Left renal pelvis (tissue), 4 donors: ENCODE measurements at places on chromosomes 2 and 18.

DNA sequence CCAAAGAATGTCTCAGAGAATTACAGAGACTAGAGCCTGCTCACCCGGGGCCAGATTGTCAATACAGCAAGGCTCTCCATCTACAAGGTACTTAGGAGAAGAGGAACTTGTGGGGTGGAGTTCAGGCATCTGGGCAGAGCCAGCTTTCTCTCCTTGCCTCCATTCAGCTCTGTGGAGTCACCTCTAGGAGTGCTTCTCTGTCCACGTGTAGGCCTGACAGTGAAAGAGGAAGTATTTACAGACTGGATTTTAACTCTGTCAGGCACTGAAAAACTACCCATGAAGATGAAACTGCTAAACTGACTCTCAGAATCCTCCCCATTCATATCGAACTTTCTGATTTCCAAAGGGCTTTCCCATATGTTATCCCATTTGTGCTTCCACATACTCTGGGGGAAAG, 315.6 kb downstream of the SETBP1 start:
- no peak for DNase-seq

DNA sequence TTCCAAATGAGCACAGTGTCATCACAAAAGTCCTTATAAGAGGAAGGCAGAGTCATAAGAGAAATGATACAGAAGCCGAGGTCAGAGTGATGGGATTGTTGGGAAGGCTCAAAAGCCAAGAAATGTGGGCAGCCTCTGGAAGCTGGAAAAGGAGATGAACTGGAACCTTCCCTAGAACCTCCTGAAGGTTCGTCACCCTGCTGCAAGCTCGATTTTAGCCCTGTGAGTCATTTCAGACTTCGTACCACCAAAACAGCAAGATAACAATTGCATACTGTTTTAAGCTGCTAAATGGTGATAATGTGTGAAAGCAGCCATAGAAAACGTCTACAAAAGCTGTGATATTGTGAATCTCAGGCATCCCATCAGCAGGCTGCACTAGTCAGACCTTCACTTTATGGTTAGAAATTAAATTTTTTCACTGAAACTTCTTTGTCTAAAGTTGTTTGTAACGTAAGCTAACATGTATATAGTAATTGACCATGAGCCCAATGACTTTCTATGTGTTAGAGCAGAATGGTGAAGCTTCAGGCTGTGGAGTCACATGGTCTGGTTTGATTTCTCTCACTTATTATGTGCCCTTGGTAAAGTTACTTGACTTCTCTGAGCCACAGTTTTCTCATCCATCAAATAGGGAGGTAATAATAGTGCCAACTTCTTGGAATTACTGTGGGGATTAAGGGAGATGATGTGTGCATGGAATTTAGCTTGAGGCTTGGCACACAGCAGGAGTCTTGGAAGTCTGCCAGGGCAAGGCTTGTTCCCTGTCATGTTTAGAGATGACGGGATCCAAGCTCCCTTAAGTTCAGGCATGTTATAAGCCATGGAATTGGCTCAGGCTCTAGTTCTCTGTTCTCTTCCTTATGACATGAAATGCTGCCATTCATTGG, 132.0 kb upstream of the CCDC195 start:
- DNase-seq, result no peak

GRCh38 chr2:217996361-217996760, 6.4 kb downstream of the TNS1 start:
- no peak for DNase-seq

DNA sequence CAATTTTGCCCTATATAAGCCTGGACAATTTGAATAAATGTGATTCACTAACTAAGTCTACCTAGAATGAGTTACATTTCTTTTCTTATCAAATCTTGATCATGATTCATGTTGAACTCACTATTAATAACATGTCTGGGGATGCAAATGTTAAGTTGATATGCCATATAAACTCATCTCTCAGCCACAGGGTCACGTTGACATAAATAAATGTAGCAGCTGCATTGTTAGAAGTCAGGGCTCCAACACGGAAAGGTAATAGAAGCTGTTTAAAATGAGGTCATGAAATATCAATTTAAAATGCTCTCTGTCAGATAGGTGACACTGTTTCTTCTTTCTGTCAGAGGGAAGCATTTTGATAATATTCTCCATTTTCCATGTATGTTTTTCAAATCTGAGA, 521.9 kb downstream of the CCDC85A start:
- no peak for DNase-seq

- DNase-seq, result peak; percentile 66
Observed at GRCh38 chr18:45588376-45589355, 26.6 kb upstream of the SLC14A2 start.

DNA sequence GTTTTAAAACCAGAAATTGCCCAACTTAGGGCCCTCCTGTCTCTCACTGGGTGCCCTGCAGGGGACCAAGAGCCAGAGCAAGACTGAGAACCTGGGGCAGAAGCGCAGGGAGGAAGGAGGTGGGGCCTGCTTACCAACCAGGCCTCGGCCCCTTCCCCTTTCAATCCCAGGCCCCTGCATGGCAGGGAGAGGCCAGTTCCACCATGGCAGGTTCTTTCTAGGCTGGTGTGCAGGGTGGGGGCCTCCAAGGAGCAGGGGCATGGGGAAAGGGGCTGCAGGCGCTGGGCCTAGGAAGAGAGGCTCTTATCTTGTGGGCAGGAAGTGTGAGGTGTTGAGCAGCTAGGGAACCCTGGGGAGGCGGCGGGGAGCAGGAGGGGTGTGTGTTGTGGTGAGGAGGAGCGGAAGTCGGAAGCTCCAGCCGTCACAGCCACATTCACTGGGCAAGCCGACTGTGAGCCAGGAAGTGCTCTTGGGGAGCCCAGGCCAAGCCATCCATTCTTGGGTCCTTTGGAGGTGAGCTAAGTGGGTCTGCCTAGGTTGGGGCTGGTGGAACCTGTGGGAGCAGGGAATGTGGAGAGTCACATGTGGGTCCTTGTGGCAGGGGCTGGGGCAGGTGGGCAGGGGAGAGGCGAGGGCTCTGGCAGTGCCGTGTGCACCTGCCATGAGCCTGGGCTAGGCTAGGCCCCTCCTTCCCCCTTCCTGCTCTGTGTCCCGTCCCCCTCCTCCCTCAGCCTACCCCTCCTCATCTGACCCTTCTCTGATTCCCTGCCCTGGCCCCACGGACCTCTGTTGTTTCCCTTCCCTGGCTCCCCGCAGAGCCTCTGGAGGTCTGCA, at the start of gene PSD4:
Gene PSD4 (plus strand): TSS at position 430 of the 834 bp plus-strand sequence. CDS start 8,486 bp downstream, outside the sequence.
- no peak for DNase-seq

DNA sequence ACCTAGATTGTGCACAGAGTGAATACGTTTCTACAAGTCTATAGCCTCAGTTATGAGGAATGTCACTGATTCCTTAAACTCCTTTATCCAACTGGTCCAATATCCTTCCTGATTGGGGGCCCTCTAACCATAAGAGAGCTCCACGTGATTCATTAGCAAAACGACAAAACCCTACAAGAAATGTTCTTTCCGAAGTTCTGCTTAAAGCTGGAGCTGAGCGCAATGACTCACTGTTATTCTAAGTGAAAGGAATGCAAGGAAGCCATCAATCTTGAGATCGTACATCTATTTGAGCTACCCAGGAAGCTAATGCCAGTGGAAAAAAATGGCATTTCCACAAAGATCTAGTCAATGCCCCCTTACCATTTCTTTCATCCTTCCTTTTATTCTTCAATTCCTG, 354.9 kb upstream of the CDH20 start:
- no peak for DNase-seq

GRCh38 chr2:20479835-20480234, 33.0 kb downstream of the RHOB start:
- DNase-seq, result no peak

- DNase-seq, result no peak
Observed at GRCh38 chr2:231361701-231362554, 33.6 kb upstream of the B3GNT7 start.

GRCh38 chr18:22167471-22168241, 1.7 kb upstream of the GATA6 start:
- DNase-seq, result no peak

- no peak for DNase-seq
Observed at GRCh38 chr2:120524174-120524573, 178.2 kb downstream of the INHBB start.

DNA sequence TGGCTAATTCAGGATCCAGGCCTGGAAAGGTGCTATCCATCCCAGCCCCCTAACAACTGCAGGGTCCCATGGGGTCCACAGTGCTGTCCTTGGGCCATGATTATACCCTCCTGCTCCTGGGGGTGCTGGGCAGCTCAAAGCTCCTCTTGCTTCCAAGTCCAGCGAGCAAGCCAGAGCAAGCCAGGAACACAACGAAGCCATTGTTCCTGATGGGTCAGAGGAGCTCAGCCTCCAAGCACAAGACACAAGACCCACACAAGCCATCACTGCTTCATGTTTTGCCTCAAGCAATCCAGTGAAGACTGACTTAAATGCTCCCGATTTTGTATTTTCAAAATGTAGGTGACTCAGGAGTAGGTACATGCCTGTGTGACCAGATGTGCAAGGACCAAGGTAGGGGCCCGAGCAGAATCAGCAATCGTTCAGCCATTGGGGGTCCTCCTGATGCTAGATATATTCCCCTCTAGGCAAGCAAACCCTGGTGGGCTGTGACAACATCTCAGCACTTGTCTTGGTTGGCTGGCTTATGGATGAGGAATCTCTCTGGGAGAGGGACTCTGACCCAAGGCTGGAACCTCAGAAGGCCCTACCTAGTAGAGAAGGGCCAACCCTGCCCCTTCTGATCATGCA, 90.8 kb downstream of the EPAS1 start:
- DNase-seq, result no peak

GRCh38 chr18:24138409-24138788, 463 bp upstream of the CABYR start:
- DNase-seq, result no peak

DNA sequence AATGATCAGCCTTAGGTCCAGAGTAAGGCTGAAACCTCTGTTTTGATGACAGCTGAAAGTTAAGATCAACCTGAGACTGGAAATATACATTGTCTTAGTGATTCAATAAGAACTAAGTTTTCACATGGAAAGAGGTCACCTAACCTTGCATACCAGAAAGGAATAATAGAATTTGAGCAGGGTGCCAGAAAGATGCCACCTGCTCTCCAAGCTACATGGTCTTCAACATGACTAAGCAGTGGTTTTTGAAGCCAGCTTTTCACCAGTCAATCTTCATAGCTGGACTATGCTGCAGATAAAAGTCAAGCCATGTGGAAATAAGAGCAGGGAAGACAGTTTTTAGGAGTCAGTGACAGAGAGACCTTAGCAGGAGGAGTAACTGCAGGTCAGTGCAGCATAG, 589.4 kb upstream of the SYT4 start:
- DNase-seq, result no peak

- DNase-seq, result no peak
Observed at GRCh38 chr2:212254339-212254738, 284.3 kb downstream of the ERBB4 start.

DNA sequence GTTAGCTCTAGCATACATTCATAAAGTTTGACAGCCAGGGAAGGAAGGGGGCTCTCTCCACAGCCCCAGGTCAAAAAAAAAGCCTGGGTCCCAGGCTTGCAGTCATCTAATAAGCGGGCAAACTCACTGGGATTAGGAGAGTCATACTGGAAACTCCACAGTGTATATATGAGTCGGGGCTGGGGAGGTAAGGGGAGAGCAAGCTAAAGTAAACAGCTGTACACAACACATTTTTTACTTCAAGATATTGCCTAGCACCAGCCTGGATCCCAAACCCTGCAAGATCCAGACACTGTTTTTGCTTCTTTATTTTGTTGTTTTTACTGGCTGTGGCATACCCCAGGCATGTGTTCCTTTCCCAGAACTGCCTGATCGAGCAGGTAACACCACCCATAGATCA, 291.3 kb upstream of the TANK start:
- no peak for DNase-seq

- DNase-seq, result no peak
Observed at GRCh38 chr18:7000484-7001096, 117.0 kb downstream of the LAMA1 start.

DNA sequence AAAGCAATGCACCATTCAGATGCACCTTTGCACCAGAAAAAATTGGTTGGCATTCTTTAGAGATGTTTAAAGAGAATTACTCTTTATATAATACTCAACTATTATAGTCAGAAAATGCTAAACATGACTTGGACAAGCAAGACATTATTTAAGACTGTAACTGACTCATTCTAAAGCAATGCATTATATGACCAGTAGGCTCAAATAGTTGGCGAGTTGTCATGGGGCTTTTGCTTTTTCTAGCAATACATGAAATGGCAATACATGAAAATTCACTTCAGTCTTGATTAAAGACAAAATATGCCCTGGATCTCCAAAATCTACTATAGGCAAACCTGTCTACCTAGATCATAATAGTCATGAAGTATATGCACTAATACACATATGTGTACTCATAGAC, 216.9 kb upstream of the VWC2L start:
- no peak for DNase-seq

- DNase-seq, result no peak
Observed at GRCh38 chr2:128356127-128356526, 37.5 kb upstream of the HS6ST1 start.

GRCh38 chr18:54210463-54210862, 14.0 kb downstream of the MBD2 start:
- DNase-seq, result no peak

DNA sequence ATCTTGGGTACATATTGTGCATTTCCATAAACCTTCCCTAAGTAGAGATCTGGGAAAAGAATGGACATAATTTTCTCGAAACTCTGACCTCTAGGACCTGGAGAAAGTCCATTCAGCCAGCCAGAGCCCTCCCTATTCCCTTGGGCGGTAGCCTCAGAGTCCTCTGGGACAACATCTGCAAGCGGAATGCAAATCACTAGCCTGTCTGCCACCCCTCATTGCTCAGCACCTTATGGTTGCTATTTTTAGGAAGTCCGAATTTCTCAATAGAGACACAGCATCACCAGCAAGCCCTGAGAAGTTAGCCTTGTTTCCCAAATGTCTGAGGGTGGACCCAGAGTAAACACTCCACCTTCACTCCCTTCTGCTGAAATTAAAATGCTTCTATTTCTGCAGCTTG, 17.6 kb upstream of the CD28 start:
- no peak for DNase-seq

- DNase-seq, result no peak
Observed at GRCh38 chr2:211416373-211416772, 860.0 kb downstream of the CPS1 start.

- DNase-seq, result no peak
Observed at GRCh38 chr2:238475034-238475433, 48.3 kb downstream of the ASB1 start.

DNA sequence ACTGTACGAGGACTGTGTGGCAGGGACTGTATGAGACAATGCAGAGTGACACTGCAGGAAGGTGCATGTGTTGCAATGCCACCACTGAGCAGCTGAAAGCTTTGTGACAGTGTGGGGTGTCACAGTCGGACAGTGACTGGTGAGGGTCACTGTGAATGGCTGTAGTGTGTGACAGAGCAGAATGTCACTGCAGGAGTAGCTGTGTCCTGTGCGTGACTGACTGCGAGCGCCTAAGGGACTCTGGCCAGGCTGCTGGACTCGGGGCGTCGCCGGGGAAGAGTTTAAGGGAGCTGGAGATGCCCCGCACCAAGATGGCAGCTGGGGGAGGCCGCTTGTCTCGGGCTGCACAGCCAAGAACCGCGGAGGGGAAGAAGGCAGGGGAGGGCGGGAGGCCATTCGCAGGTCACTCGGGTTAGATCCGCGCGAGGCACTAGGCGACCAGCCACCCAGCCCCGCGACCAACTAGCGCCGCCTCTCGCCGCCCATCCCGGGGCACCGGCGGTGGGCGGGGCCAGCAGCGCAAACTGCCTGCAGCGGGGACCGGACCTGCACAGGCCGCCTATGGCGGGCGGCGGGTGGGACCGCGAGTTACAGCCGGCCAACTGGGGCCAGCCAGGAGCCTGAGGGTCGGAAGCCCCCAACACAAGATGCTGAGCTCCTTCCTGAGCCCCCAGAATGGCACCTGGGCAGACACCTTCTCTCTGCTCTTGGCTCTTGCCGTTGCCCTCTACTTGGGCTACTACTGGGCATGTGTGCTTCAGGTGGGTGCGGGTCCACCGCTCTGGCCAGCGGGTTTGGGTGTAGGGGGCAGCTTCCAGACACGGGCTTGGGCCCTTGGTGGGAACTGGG, at the start of gene ABHD1:
Gene ABHD1 (plus strand): TSS at position 514 of the 849 bp plus-strand sequence. CDS start 134 bp downstream, at position 648.
- no peak for DNase-seq
